ENCODE measurements at places on chromosomes 1 and 21.

DNA sequence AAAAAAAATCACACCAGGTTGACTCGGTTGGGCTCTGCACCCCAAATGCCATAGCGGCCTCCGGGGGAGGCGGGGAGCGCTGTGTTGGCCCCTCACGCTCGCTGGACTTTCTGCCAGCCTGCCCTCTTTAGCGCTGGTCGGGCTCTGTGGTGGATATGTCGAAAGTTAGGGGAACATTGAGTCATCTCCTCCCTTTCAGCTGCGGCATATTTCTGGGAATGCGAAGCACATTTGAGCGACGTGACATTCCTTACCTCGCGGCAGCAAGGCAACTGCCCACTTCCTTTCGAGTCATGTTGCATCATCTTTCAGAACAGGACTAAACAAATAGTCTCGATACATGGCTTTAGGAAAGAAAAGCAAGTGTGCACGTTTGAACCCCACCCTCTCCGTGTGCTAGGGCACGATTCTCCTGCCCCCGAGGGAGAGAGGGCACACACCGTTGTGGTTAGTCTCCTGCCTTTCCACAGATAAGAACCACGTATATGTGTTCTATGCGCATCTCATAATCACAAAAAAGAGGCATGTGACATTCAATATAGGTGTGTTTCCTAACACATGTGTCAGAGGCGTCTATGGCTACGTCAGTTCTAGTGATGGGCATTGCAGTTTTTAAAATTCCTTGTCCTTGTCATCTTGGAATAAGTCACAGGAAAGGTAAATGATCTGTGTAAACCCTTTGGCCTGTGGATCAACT lies 105.9 kb upstream of the SLC45A1 start:
- DNase-seq: peak; percentile 90

DNA sequence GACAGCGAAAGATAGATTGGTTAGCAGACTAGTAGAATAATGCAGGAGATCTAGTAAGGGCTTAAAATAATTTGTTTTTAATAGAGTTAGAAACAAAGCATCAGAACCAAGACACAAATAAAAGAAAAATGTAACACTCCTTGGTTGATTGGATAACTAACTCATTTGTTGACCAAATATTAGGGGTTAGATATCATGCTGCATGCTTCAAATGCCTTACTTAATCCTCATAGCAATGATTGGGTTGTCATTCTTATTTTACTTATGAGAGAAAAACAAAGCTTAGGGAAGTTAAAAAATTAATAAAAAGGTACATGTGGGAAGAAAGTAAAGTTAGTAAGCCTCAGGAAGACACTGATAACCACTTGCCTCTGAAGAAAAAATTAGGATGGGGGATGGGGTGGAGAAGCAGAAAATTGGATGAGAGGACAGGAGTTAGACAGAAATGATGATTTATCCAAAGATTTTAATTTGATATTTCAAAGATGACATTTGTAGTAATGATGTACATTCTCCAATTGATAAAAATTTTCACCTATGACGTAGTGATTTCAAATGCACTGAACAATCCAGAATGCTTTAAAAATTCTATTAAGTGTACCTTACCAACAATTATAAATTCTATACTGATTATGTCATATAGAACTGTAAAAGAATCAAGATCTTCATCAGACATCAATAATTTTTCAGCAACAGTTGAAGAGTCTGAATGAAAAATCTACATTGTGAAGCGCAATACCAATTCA lies 374.7 kb downstream of the COL11A1 start:
- DNase-seq: no peak

DNA sequence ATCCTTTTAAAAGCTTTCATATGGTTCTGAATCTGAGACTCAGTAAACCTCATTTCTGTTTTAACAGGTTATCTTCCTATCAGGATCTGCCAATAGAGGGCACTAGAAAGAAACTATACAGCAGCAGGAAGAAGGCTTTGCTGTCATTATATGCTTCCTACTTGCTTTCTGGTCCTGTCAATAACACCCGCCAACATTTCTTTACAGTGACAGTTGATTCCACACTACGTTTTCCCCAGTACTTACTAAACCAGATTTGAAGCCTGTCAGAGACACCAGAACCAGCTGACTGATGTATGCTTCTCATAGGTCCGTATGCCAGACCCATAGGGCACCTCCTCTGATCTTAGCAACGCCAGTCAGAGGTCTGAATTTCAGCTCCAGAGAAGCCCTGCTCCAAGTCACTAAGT lies 341.0 kb upstream of the NEGR1 start:
- peak; percentile 10 for DNase-seq

- no peak for DNase-seq
Observed at GRCh38 chr21:36022427-36023091, 37.8 kb downstream of the SETD4 start.

DNA sequence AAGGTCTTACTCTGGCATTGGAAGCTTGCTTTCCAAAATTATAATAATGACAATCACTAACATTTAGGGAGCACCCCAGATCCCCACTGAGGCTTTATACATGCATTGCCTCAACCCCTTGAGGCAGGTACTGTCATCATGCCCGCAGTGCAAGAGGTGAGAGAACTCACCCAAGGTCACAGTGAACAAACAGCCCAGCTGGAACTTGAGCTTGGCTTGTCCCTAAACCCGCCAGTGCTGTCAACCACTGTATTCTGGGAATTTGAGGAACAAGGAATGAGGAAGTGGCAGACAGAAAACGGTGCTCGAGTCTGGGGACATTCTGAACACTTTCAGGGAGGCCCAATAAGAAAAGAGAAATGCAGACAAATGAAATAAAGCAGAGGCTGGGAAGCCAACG lies 34.6 kb upstream of the TLR5 start:
- no peak for DNase-seq

- no peak for DNase-seq
Observed at GRCh38 chr1:187646536-187647107, 817.9 kb downstream of the PLA2G4A start.

DNA sequence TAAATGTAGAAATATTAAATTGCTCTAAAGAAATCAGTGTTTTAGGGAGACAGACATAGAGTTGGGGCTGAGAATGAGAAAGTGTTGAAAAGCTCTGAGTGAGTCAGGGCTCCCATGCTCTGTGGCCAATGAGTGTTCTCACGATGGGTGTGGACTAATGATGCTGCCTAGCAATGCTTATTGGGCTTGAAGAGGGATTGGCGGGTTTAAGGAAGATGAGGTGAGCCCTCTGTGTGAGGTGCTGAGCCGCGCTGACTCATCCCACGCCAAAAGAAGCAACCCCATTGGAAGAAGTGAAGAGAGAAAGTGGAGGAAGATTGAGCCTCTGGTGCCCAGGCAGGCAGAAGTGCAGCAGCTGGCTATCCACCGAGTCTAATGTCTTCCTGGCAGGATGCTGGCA lies 65.1 kb upstream of the DPT start:
- DNase-seq: no peak

DNA sequence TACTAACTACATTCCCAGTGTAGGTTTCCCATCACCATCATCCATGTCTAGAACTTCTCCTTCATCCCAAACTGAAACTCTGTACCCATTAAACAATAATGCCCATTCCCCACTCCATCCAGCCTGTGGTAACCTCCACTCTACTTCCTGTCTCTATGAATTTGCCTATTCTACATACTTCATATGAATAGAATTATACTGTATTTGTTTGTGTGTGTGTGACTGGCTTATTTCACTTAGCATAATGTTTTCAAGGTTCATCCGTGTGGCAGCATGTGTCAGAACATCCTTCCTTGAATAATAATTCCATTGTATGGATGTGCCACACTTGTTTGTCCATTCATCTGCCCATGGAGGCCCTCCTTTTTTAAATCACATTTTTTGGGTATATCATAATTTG lies 35.7 kb downstream of the ATP2B4 start:
- DNase-seq: no peak

- no peak for DNase-seq
Observed at GRCh38 chr1:48753293-48753692, 23.4 kb downstream of the BEND5 start.

DNA sequence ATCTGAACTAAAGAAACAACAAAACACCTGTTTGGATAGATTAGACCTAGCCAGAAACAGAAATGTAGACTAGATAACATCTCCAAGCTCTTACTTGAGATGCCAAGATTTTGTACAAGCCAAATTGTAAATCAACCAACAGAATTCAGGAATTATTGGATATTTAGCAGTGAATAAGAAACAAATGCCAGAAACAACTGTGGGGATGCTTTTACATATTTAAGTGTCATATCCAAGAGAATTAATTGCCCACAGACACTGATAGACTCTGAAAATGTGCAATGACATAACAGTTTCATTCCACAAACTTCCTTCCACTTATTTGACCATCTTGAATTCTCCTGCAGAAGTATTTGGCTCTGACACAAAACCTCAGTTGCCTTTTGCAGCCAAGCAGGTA lies 92.3 kb downstream of the SGIP1 start:
- no peak for DNase-seq

DNA sequence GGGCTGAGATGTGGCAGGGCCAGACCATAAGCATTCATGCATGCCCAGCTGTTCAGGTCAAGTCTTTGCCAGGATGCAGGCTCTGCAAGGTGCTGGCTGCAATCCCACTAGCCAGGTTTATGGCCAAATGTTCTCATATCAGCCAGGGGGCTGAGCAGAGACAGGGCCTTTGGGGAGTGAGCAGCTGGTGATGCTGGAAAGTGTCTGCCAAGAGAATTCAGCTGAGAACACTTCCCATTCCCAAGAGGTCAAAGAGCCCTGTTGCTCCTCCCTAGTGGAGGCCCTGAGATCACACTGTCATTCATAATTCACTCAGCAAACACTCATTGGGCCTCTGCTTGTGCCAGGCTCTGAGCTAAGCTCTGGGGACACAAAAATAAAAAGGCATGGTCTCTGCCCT lies 150.3 kb downstream of the DMRTA2 start:
- DNase-seq: no peak

DNA sequence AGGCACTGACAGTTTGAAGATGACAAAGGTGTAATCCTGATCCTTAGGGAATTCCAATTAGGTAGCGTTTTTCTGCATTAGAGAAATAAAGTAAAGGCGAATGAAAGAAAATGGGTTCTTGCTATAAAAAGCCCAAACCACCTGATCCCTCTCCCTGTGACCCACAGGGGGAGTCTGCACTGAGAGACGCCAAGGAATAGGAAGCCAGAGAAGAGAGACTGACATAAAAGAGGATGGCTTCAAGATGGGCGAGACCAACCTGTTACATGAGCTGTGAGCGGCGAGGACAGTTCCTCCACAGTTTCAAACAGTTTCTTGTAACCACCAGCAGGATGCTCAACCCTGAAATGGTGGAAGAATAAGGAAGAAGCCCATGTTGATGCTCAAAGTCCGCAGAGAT lies 1.4 kb downstream of the RPE65 start:
- DNase-seq: no peak

- peak; percentile 41 for DNase-seq
Observed at GRCh38 chr1:204828352-204828850, 42.3 kb upstream of the NFASC start.

DNA sequence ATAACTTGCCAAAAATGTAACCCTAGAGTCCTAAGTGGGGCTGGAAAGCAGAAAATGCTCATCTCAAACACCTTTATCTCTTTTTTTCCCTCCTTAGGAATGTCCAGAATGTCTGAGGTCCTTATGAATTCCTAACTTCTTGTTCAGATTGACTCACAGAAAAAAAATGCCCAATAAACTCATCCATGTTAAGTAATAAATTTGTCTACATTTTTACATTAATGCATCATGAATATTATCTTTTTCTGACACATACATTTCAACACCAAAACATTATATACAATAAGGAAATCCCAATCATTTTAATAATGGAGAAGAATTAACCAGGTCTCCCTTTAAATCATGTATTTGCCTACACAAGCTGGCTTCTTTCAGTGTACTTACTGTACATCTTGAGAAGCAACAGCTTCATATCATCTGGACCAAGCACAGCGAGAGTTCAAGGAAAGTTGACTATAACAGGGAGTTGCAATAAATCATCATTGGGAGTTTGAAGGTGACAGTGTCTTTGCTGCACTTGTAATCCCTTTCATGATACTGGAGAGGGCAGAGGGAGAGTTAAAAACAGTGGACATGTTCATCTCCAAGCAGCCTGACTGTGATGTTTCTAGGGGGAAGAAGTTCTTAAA lies 565.2 kb downstream of the LTN1 start:
- DNase-seq: no peak

DNA sequence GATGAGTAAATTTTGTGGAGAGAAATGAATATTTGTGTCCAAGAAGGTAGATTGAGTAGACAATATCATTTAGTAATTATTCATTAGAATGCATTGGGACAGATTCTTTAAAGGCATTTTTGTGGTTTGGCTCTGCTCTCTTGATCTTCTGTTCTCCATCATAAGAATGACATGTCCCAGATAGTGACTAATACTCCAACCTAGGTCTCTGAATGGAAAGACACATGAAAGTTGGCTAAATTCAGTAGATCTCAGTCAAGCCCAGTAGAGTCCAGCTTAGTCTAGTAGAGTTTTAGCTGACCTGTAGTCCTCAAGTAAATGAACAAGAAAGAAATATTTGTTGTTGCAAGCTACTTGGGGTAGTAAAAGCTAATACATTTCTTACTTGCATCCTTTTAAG lies 61.8 kb upstream of the DNAH14 start:
- no peak for DNase-seq

GRCh38 chr1:59057796-59058195 lies 239.1 kb upstream of the FGGY start:
- DNase-seq: no peak

- no peak for DNase-seq
Observed at GRCh38 chr1:204520834-204521709, 4.9 kb downstream of the MDM4 start.

DNA sequence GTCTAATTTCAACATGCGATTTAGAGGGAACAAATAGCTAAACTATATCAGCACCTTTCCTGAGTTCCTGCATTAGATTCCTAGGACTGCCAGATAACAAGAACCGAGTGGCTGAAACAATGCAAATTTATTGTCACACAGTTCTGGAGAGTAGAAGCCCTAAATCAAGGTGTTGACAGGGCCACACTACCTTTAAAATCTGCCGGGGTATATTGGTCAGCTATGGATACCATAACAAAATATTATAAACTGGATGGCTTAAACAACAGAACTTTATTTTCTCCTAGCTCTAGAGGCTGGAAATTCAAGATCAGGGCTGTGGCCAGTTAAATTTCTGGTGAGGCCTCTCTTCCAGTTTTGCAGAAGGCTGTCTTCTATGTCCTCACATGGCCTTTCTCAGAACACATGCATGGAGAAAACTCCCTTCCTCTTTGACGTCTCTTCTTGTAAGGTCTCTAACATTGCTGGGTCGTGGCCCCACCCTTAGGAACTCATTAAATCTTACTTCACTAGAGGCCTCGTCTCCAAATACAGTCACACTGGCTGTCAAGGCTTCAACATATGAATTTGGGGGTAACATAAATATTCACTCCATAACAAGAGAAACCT lies 144.3 kb downstream of the FCRL5 start:
- DNase-seq: no peak

GRCh38 chr1:247487057-247487456 lies 29.2 kb upstream of the OR2B11 start:
- DNase-seq: no peak

- DNase-seq: no peak
Observed at GRCh38 chr1:59990470-59990869, 63.9 kb upstream of the CYP2J2 start.

DNA sequence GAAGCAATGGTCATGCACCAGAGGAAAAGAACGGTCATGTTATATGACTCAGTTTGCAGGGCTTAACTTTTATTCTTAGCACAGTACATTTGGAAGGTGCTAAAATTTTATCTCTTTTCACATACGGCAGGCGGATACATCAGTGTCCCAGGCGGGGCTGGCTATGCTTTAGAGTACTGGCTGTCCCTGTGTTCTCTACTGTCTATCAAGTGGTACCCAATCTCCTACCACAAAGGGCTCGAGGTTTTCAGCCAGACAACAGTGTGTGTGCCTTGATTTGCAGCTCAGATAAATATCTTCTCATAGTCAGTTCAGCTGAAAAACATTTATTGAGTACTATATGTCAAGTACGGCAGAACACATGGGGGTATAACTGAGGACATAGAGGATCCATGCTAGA lies 65.3 kb downstream of the URB2 start:
- DNase-seq: no peak

Data from AG09319 (cell line).